ENCODE measurements at places on chromosomes 6 and 20. TPM values are rescaled to one million over a fixed set of nuclear protein-coding genes. Genes with fewer than 3 reads are reported as not detected.

- H3K4me3 ChIP-seq, result no peak overlapping the region
- H3K27ac ChIP-seq, result no peak overlapping the region
- no peaks in the 10 kb centered on the region for H3K4me1 ChIP-seq
- H3K27me3 ChIP-seq, result peaks cover 28% of the 10 kb centered on the region
- no peaks in the 10 kb centered on the region for H3K36me3 ChIP-seq
- no peak for DNase-seq
Observed at GRCh38 chr6:170018936-170019817, 267.8 kb downstream of the ERMARD start.

- H3K27ac ChIP-seq, result no peak overlapping the region
- no peaks in the 10 kb centered on the region for H3K4me1 ChIP-seq
- no peak for DNase-seq
Observed at GRCh38 chr20:10239954-10240353, 21.3 kb downstream of the SNAP25 start.

The REM1 gene
- total RNA-seq, result not detected

DNA sequence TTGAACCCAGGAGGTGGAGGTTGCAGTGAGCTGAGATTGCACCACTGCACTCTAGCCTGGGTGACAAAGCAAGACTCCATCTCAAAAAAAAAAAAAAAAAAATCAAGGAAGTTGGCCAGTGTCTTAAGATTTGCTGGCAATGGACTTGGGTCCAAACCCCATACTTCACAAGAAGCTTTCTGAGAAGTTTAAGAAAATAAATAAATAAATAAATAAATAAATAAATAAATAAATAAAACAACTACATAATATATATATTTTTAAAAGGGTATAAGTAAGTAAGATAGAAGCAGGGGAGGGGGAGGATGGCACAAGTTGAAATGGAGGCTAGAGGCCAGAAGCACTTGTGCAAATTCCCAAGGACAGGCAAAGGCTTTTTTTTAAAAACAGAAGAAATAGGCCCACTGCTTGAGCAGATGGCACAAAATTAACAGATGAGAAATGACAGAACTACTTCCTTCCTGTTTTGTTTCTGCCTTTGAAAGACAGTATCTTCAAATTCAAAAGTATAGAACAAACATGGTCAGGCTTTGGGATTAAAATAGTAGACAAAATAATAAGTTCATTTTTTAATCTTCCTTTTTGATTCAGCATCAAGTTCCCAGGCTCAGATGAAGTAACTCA is 287.7 kb downstream of the ALDH8A1 start:
- no peak overlapping the region for H3K27ac ChIP-seq
- no peaks in the 10 kb centered on the region for H3K4me1 ChIP-seq
- no peak for DNase-seq
- H3K4me3 ChIP-seq, result no peak overlapping the region
- no peaks in the 10 kb centered on the region for H3K36me3 ChIP-seq

The KCNK5 gene
- total RNA-seq, result 10.9 TPM

DNA sequence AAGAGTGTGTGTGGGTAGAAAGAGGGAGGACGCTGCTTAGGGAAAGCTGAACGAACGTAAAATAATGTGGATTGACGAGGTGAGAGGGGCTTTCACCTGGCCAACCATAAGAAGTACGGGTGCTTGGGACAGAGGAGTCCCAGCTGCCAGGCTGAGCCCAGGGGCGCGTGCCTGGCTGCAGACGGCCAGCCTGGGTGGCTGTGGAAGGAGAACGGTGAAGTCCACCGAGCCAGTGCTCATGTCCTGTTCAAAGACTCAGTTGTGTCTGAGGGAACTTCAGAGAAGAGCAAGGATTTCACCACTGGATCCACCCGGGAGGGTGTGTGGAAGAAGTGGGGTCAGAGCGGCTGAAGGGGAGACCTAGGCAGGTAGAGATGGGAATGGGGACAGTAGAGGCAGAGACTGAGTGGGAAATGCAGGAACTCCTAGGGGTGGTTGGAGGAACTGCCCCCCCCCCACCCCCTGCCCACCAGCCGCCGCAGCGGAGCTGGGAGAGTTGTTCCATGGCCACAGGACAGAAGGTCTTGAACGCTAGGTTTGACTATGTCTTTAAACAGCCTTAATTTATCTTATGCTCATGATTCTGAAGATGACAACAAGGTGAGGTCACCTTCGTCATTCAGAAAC is 68.1 kb upstream of the TBXT start:
- no peak overlapping the region for H3K4me3 ChIP-seq
- H3K27ac ChIP-seq, result no peak overlapping the region
- no peaks in the 10 kb centered on the region for H3K36me3 ChIP-seq
- H3K27me3 ChIP-seq, result peaks cover 36% of the 10 kb centered on the region
